NCI-H2029 treated with DMSO at 0.1 percent for 48 hours (cell line): ENCODE measurements at places on chromosomes 4 and X.

DNA sequence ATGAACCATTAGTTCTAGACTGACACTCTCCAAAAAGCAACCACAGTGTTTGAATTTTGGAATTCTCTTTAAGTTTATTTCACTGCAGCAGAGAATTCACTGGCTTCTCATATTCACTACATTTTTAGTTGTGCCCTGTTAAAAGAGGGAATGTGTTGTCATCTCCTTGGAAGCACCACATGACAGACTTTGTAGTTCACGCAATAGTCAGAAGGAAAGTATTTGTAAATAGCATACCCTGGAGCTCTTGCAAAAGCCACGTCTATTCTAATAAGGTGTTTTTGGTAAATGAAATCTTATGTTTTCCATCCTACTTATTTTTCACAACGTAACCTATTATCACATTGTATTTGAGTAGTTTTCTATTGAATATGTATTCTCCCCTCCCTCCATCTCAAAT, 25.8 kb downstream of the DOCK11 start:
- DNase-seq = no peak

- DNase-seq = no peak
These were observed 199.0 kb upstream of the DDX53 start for GRCh38 chrX:22800806-22801205.

GRCh38 chrX:97858592-97858991, 974.9 kb downstream of the RPA4 start:
- no peak for DNase-seq

DNA sequence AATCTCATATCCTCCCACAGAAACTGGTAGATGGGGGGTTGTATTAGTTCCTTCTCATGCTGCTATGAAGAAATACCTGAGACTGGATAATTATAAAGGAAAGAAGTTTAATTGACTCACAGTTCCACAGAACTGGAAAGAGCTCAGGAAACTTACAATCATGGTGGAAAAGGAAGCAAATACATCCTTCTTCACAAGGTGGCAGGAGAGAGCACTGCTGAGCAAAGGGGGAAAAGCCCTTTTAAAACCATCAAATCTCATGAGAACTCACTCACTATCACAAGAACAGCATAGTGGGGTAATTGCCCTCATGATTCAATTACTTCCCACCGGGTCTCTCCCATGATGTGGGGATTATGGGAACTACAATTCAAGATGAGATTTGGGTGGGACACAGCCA, 250.5 kb upstream of the GPRIN3 start:
- DNase-seq = no peak

DNA sequence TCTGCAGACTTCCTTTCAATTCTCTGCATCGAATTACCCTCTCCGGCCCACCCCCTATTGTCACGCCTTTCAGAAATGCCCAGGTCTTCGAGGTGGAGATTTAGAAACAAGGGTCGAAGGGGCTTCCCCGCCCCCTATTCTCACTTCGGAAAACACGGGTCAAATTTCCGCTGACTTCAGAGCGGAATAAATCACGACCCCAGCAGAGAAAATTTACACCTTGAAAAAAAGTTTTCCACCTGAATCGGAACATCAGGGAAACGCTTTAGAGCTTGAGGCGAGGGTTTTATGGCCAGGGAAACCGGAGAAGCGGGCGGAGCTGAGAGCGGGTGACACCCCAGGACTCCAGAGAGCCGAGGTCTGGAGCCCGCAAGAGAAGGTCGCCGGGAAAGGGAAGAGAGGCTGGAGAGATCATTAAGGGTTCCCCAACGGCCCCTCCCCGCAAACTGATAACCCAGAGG, 1.6 kb downstream of the SHISA3 start:
- DNase-seq = no peak

DNA sequence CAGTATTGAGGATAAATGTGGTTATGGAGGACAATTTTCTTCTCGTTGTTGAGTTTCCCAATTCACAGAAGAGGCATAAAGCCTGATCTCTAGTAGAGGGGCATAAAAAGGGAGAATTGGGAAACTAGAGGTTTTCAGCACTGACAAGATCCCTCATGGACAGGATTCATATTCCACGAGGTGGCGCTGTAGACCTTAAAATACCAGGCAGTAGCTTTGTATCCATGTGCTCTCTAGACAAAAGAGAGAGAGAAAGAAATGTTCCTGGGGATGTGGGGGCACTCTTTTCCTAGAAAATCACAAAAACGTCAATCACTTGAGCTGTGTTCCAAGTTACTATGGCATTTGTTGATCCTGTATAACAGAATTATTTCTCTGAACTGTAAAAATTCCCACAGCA, 128.3 kb downstream of the MAGEE1 start:
- no peak for DNase-seq

DNA sequence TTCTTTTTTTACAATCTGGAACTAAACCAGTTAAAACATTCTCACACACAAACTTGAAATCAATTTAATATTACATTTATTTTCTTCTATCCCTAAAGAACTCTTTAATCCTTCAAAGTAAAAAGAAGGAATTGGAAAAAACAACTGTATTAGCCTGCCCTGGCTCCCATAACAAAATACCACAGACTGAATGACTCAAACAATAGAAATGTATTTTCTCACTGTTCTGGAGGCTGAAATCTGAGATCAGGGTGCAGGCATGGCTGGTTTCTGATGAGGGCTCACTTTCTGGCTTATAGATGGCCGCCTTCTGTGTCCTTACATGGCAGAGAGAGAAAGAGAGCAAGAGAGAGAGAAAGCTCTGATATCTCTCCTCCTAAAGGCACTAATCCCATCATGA, 149.4 kb downstream of the PDGFRA start:
- DNase-seq = no peak
